ENCODE measurements at places on chromosomes 6 and 20.

GRCh38 chr20:25247000-25247517, 826 bp upstream of the PYGB start:
- DNase-seq, result no peak

DNA sequence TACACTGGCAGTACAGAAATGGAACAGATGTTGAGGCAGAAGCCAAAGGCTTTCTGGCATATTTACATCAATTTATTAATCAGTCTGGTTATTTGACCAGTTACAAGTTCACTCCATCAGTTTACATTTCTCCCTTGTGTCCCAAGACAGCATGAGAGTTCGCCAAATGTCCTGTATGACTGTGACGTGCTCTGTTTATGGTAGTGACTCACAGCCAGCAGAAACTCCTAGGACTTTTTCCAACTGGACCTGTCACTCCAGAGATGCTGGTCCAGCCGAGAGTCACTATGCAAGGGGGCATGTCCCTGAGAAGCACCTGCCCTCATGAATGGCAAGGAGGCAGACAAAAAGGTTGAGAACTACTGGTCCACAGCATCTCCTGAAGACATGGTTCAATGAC, 160.0 kb downstream of the LRFN2 start:
- DNase-seq, result no peak

- DNase-seq, result no peak
These were observed 596.7 kb downstream of the EPM2A start for GRCh38 chr6:145138469-145139139.

DNA sequence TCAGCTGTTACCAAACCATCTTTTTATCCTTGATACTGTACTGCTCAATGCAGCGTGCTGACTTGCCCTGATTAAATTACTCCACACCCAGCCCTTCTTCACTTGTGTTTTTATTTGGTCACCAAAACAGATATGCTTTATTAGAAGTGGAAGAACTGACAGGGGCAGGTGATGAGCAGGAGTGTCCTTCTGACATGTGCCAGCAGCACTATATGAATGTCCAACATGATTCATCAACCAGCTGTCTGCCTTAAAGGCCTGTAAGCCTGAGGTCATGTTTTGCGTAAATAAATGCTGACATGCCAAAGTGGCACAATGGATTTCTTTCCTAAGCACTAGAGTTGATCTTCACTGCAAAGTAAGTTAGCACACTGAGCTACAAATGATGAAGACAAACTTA, 15.4 kb downstream of the POPDC3 start:
- no peak for DNase-seq

- no peak for DNase-seq
These were observed 8.7 kb downstream of the FNDC11 start for GRCh38 chr20:63562461-63563224.

DNA sequence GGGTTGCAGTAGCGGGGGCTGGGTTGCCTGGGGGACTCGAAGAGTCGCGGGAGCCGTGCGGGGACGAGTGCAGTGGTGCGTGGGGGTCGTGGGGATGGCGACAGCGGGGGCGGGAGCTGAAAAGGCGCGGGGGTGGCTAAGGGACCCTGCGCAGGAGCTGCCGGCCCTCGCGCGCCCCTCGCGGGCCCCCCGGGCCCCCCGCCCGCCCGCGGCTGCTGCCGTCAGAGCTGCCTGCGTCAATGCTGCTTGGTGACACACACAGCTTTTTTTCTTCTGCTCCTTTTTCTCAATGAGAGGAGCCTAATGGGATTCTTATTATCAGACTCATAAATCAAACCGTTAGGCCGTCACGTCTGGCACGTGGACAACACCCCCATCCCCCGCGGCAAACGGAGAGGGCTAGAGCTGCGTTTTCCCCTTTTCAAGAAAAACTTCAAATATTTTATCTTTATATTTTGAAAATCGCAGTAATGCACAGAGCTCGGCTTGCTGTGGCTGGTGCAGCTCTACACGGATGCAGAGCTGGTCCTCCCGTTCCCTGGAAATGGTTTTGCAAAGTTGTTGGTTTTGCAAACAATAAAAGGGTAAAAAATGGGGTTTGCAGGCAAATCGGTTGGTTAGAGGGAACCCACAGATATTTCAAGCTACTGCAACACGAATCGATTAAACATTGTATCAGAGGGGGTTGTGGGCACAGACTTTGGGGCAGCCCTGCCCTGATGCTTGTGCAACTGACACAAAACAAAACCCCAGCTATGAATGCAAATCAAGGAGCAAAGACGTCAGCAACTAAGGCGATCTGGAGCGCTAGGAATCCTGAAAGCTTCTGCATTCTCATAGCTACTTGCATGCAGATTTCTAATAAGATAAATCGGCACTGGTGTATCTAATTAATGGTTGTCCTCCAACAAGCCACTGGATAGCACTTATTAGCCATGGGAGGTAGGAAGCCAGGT, 161.4 kb downstream of the TBXT start:
- no peak for DNase-seq

DNA sequence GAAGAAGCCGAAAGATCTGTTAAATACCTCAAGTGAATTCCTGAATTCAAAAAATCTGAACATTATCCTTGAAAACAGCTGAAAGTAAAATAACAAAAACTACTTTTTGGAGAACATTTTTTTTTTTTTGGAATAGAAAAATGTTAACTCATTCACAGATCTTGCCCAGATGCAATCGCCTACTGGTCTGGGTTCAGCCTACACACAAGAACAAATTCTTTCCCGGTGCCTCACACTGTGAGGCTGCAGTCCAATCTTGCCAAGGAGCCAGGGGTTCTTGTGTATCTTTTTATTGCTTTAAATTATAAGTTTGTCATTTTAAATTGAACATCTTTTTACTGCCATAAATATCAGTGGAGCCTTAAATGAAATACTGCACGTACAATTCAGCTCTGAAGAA, 41.2 kb upstream of the TMEM200A start:
- DNase-seq, result no peak

DNA sequence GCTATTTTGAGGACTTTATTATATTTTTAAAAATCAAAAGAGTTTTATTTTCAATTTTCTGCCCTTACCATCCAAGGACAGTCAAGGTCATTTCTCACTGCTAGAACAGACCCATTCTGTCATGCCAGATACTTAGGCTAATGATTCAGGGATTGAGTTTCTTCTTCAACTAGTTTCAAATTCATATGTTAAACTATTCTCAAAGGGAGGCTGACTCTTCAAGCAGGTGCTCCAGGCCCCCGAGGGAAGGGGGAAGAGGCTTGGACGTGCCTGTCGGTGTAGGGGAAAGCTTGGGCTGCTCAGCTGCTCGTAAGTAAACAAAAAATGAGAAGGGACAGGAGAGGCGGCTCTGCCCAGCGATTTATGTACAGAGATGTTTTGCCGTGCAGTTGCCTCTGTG, 69.4 kb upstream of the MYLIP start:
- DNase-seq, result no peak

DNA sequence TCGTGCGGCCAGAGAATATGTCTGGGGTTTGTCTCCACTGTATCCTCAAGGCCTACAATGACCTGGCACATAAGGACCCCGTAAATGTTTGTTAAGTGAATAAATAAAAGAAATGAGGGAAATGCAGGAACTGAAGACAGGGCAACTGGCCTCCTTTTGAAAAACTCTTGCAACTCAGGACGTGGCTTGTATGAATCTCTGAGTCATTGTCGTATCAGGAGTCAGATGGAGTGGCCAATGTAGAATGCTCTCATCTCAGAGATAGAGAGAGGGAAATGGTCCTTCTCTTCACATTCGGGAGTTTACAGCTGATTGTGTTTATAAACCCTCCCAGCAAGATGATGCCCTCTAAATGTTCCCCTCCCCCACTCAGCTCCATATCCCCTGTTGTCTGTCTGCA, 57.1 kb downstream of the UST start:
- DNase-seq, result no peak

- no peak for DNase-seq
These were observed 1289.3 kb upstream of the CITED2 start for GRCh38 chr6:140663772-140664171.

- no peak for DNase-seq
These were observed 9.0 kb downstream of the LRP11 start for GRCh38 chr6:149855040-149855654.

GRCh38 chr20:7950387-7950786, 10.1 kb upstream of the HAO1 start:
- DNase-seq, result no peak

DNA sequence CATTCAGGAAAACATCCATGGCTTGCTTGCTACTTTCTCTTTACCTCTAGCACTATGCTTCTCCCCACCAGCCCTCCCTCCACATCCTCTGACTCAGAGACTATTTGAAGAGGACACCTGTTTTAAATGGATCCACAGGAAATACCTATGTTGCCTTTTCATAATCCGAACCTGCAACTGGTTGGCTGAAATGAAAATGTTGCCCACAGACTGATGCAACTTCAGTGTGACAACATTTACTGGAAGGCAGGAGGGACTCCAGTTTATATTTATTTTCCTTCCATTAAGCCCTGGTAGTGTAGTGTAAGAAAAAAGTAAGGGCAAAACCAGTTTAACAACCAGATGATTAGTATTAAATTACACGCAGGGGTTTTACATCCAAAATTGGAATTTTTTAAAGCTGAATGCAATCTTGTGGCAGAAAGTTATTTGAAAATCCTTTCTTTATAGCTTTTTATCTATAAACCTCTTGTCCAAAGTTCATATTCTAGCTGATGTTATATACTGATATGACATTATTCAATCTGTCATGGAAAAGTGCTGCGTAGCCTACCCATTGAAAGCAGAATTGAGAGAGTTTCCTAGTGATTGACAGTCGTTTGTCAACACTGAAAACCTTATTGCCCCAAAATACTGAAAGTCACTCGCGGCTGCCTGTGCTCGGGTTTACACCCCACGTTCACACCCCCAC, 881 bp upstream of the AIG1 start:
- DNase-seq, result no peak

GRCh38 chr6:110033749-110034666, 55.9 kb downstream of the GPR6 start:
- no peak for DNase-seq

GRCh38 chr6:82906489-82906888, 159.2 kb downstream of the UBE3D start:
- DNase-seq, result no peak

DNA sequence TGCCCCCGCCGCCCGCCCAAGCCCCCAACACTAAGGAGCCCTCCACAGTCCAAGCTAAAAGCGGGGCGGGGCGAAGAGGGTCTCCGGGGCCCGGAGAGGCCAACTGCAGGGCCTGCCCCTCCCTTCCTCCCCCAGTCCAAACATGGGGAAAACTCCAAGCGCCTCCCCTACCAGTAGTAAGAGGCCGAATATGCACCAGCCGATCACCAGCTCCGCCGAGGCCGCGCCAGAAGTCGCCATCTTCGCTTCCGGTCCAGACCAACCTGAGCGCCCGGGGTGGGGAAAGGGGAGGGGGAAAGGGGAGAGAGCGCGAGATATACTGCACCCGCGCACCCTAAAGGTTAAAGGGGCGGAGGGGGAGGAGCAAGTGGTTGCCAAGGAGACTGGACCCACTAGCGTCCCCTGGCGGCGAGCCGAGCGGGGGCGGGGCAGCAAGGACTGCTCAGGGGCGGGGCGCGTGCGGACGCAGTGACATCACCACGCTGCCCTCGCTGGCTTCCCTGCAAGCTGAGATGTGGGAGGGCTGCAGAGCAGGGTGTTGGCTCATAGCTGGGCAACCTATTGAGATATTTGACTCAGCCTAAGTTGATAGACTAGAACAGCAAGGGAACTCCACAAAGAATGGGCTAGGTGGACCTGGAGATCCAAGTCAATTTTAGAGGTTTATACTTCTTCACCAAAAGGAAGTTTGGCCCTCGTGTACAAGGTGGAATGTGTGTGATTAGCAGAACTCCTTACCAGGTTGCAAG, at the start of gene LMBRD1:
Gene LMBRD1, minus strand, starts transcription at position 369 of the 749 bp plus-strand sequence. Its CDS starts 129 bp downstream, at position 240.
- peak; percentile 99 for DNase-seq

GRCh38 chr6:130671577-130671976, 155.6 kb upstream of the SMLR1 start:
- no peak for DNase-seq

GRCh38 chr6:112802144-112802543, 455.0 kb downstream of the RFPL4B start:
- DNase-seq, result no peak

Measured in activated gamma-delta T cell (primary cell).